AG10803 (cell line): ENCODE measurements at places on chromosomes 12 and 14.

GRCh38 chr12:122395319-122395718, 27.1 kb downstream of the CLIP1 start:
- DNase-seq, result peak; percentile 75

DNA sequence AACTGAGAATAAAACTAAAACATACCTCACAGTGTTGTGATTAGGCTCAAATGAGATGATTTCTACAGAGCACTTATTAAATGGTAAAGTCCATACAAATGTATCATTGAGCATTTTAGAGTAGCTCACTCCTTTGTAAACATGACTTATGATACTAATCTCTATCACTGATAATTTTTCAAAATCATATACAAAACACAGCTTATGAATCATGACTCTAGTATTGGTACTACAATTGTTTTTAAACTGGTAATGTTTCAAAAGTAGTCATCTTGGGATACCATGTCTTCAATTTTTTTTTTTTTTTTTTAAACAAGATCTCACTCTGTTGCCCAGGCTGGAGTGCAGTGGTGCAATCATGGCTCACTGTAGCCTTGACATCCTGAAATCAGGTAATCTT, 40.1 kb upstream of the KRR1 start:
- no peak for DNase-seq

DNA sequence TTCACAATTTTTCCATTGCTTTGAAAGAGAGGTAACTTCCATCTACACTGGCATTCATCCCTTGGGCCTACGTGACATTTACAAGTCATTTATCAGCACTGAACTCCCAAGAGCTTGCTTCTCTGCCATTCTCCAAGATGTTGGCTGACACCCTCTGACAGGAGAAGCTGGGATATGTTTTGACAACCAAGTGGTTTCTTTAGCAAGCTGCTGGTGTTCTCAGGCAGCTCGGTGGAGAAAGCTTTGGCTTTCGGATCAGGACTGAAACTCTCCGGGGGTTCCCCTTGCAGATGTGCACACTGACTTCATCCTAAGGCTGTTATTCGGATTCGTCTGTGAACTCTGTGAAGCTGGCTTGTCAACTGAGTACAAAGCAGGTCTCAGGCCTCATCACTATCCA, 15.7 kb downstream of the KCNA5 start:
- DNase-seq, result no peak

DNA sequence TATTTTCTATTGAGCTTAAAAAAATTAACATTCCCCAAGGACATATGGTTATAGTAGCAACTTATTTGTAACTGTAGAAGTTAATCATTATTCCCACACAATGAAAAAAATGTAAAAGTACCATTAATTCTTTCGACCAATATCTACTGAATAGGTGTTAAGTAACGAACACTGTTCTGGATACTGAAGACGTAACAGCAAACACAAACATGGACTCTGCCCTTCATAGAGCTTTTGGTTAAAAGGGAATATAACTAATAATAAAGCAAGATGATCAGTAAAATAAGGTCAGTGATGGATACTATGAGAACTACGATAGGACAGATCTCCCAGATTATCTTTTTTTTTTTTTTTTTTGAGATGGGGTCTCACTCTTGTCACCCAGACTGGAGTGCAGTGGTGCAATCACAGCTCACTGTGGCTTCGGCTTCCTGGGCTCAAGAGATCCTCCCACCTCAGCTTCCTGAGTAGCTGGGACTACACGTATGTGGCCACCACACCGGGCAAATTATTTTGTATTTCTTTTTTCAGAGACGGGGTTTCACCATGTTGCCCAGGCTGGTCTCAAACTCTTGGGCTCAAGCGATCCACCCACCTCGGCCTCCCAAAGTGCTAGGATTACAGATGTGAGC, 93.9 kb downstream of the PAWR start:
- no peak for DNase-seq

- DNase-seq, result no peak
Measured at GRCh38 chr12:17020765-17021164, 414.8 kb upstream of the LMO3 start.

- no peak for DNase-seq
Measured at GRCh38 chr12:109968032-109968420, 28.1 kb downstream of the GIT2 start.

DNA sequence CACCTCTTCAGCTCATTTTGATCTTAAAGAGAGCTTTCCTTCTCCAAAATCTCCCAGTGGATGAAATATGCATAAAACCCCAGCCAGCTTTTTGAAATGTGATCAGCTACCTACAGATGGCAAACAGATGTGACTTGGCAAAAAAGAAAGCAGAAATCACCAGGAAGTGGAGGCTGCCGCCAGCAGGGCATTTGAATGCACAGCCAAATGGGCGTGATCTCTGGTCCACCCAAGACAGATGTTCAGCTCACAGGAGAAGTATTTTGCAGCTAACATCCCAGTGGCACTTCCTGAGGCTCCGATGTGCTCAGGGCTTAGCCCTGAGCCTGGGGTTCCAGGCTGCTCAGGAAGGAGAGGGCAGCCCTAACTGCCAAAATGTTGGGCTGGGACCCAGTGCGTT, 78.3 kb downstream of the LGMN start:
- peak; percentile 97 for DNase-seq

- no peak for DNase-seq
Measured at GRCh38 chr14:95440496-95440895, 76.0 kb downstream of the SYNE3 start.

- peak; percentile 36 for DNase-seq
Measured at GRCh38 chr14:65103150-65103760, 938 bp upstream of the MAX start.

DNA sequence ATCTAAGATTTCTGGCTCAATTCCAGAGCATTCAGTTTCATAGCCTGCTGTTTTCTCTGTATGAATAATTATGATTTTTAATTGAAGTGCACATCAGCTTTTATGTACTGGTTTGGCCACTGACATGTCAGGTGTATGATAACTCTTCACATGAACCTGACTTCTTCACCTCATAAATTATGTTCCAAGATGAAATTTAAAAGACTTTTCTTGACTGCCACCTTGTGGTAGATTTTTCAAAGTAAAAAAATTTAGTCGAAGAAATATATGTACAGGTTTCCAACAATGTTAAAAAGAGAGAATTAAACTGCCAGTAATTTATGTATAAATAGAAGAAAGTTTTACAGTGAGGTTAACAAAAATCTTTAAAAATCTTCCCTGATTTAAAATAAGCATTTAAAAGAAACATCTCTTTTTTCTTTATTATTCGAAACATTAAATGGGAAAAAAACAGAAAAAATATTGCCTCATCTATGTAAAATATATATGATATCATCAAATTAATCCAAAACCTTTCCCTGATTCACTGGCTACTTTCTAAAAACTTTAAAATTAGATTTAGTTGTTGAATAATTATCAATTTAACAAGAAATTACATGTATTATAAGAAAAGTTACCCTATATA, 124.9 kb upstream of the ATXN7L3B start:
- peak; percentile 0 for DNase-seq

DNA sequence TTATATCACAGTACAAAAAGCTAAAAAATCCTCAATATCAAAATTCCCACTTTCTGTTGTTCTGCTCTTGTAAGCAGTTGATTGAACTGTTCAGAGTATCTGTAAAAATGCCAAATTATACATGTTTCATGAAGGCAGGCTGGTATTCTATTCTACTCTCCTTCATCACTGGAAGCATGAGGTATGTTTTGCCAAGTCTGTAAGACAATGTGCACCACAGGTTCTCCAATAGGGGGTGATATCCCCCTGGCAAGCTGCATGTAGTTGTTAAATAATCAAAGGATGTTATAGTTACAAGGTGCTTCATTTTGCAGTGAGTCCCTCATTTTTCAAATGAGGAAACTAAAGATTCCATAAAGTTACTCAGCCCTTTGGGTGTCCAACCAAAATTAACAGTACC, 15.1 kb upstream of the NEK9 start:
- peak; percentile 53 for DNase-seq

DNA sequence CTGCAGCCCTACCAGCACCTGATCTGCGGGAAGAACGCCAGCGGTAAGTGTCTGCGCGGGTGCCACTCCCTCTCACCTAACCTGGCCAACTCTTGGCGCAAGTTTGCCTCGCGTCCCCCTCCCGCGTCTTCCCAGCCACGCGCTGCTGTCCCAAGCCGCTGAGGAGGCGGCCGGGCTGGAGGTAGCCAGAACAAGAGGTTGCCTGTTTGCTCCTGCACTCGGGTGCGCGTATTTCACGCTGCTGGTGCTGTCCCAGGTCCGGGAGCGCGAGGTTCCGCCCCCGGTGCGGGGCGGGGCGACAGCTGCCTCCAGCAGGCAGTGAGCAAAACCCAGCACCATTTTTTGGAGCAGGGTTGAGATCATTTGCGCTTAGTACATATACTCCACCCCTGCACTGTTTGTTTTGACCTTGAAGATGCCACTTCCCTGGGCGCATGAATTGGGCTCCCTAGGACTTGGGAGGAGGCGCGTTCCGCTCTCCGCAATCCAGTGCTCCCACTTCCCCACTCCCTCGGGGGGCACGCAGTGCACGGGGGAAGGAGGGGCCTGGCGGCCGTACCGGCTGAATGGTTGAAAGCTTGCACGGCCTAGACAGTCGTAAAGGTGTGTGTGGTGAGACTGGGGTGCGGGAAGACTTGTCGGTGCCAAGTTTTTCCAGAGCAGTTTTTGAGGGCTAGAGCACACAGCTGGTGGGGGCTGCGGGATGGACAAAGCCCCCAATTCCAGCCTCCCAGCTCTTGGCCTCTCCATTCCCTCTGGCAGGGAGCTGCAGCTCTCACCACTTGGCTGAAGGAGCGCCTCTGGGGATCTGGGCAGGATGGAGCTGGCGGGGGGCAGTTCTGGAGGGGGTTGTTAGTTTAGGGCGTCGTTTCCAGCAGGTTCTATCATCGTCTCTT, 226.9 kb upstream of the CRY1 start:
- peak; percentile 42 for DNase-seq
